Amniotic stem cell (primary cell): ENCODE measurements at places on chromosomes 11 and 22.

- no peak for DNase-seq
Observed at GRCh38 chr11:96221244-96222070, 121.5 kb downstream of the MAML2 start.

- DNase-seq: no peak
Observed at GRCh38 chr22:33561149-33561807, 359.0 kb downstream of the LARGE1 start.

DNA sequence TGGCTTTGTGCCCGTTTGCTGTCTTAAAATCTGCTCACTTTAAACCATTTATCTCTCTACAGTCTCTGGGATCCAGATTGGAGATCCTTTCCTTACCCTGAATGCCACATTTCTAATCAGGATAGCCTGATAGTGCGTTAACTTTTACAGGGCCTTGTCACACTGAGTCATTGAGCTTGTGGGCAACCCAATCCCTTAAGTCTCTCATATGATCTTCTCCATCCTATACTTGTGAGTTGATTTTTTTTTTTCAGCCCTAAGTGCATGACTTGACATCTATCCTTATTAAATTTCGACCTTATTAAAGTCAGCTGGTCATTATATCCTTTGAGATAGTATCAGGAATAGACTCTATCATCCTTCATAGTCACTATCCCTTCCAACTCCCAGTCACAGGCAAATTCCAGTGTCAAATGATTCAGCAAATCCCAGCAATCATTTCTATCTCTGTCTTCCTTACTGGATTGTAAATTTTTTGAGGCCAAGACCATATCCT lies 57.7 kb downstream of the TEAD1 start:
- DNase-seq: no peak

- DNase-seq: no peak
Observed at GRCh38 chr11:68579455-68579854, 104.9 kb upstream of the GAL start.

GRCh38 chr11:131373095-131373725 lies 2.8 kb downstream of the NTM start:
- DNase-seq: no peak

GRCh38 chr11:7520011-7520942 lies 6.5 kb downstream of the PPFIBP2 start:
- no peak for DNase-seq

DNA sequence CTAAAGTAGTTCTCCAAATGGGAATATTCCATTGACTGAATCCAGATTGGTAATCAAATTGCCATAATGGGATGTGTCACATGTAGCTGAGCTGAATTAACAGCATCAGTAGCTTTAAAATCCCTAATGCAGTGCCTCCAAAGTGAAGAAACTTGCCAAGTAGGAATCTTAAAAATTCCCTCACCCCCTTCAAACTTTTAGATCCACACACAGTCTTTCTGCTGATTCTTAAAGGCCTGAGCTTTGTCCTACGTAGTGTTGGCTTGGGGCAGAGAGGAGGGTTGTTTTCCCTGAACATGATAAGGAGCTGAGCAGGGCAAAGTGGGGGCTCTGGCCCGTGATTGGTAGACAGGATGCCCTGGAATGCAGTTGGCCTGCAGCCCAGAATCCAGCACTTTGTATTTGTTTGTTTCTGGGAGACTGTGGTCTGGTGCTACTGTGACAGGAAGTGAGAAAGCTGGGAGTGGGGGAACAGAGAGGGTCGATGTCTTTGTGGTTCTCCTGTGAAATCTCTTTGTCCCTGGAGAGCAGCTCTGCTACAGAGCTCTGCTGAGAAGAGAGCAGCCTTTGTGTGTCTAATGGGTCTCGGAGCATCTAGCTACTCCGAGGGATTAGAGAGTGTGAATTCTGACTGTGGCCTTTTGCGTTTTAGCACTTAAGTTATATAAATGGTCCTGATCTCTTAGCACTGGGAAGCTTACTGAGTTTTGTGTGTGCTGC lies 16.9 kb downstream of the CTNND1 start:
- peak; percentile 81 for DNase-seq

GRCh38 chr11:113906516-113906915 lies 1.9 kb downstream of the HTR3B start:
- DNase-seq: no peak

DNA sequence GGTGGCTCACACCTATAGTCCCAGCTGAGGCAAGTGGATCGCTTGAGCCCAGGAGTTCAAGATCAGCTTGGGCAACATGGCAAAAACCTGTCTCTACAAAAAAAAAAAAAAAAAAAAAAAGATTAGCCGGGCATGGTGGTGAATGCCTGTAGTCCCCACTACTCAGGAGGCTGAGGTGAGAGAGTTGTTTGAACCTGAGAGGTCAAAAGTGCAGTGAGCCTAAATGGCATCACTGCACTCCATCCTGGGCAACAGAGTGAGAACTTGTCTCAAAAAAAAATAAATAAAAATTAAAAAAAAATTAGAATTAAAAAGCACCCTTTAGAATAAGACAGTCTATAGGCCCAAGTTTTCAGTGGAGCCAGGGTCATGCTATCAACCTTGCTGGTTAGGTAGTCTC lies 95.5 kb downstream of the PDHX start:
- DNase-seq: no peak

- peak; percentile 25 for DNase-seq
Observed at GRCh38 chr11:4118107-4118506, 23.5 kb downstream of the RRM1 start.

- DNase-seq: no peak
Observed at GRCh38 chr22:46931414-46931813, 169.0 kb downstream of the TBC1D22A start.

GRCh38 chr11:120562806-120563425 lies 51.4 kb downstream of the GRIK4 start:
- no peak for DNase-seq

- no peak for DNase-seq
Observed at GRCh38 chr11:26348776-26349175, 16.8 kb downstream of the ANO3 start.

GRCh38 chr22:37505989-37506388 lies 13.2 kb downstream of the CARD10 start:
- no peak for DNase-seq

DNA sequence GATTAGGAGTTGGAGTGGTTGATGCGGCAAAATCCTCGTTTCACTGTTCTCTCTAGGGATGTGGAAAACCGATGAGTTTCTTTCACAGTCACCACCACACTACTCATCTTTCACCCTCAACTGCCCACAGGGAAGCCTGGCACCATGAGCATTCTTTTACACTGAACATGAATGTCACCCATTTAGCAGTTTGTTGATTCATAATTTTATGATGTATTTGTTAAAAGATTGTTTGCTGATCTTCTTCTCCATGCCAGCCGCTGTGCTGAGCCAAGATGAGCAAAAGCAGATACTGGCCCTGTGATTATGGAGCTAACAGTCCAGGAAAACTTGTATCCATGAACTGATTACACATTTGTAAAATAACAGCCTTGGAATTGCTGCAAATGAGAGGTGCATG lies 3.9 kb upstream of the SCGB1D2 start:
- no peak for DNase-seq

- peak; percentile 75 for DNase-seq
Observed at GRCh38 chr22:42179616-42180015, 49.0 kb upstream of the CYP2D6 start.

DNA sequence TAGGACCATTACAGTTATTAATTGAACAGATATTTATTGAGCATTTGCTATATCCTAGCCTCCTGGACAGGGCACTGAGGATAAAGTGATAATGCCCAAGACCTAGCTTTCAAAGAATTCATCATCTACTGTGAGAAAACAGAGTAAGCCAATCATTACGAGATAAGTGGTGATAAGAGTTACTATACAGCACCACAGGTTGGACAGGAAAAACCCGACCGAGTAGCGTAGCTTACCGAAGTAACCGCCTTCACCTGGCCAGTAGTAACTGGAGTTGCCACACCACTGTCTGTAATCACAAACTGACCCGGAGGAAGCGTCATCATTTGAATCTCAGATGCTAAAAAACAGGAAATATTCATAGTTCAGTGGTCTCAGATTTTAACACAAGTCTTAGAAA lies 10.0 kb upstream of the NFRKB start:
- no peak for DNase-seq

DNA sequence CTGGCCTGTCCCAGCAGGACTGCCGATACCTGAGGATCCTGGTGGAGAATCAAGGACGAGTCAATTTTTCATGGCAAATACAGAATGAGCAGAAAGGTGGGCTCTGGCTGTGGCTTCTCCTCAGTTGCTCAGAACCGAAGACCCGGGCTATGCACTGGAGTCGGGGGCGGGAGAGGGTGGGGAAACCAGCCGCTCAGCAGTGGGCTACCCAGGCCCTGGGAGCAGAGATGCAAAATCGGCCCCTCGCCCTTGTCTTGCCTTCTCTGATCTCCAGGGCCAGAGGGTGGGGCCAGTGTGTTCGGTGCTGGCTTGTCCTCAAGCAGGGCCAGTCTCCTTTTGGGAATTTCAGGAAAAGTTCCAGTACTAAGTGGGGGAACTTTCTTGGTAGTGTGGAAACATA lies 18.4 kb upstream of the GLB1L2 start:
- DNase-seq: no peak

DNA sequence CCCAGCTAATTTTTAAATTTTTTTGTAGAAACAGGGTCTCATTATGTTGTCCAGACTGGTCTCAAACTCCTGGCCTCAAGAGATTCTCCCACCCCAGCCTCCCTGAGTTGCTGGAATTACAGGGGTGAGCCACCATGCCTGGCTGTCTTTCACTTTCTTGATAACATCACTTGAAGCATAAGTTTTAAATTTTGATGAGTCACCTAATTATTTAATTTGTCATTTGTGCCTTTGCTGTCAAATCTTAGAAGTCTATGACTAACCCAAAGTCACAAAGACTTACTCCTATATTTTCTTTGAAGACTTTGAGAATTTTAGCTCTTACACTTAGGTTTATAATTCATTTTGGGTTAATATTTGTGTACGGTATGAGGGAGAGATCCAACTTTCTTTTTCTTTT lies 14.5 kb upstream of the MSANTD2 start:
- no peak for DNase-seq

DNA sequence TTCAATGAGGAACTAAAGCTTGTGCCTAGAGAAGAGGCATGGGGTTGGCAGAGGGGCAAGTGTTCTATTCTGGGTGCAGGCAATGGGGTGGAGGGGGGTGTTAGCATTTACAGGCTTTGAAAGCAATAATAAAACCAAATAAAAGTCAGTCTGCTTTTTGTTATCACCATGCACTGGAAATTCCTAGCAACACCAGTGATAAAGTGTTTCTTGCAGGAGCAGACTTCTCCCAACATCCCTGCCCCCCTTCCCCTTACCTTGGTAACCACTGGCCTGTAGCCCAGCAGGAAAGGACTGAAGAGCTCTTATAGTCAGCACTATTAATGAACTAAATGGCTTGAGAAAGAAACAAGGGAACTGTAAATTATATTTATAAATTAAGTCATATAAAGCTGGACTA lies 65.2 kb upstream of the SESN3 start:
- DNase-seq: no peak

- DNase-seq: no peak
Observed at GRCh38 chr11:64241491-64242374, 838 bp downstream of the FKBP2 start.

DNA sequence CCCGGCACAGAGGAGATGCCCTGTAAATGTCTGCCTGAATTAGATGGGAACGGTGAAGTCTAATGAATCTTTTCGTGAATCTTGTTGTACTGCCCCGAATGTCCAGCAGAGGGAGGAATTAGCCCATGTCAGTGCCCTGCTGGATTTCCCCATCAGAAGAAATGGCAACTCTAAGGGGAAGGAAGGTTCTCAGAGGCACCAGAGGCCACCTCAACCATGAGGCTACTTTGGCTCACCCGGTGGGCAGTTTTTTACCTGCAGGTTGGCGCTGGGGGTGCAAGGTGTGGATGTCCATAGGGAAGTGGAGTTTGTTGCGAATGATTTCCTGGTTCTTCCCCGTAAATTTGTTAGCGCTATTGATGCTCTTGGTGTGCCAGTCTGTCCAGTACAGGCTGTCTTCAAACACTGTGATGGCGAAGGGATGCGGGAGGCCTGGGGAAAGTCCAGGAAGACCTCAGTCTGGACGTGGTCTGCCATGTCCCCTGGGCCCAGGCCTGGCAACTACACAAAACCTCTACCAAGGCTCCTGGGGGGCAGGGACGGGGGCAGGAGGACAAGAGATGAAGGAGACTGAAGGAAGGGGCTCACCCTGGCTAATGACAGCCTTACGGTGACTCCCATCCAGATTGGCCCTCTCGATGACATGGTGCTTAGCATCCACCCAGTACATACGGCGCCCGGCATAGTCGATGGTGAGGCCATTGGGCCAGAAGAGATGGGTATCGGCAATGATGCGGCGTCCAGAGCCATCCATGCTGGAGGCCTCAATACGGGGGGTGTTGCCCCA lies 28.5 kb downstream of the LRP4 start:
- DNase-seq: no peak

- no peak for DNase-seq
Observed at GRCh38 chr11:103929170-103929903, 107.1 kb upstream of the DDI1 start.

DNA sequence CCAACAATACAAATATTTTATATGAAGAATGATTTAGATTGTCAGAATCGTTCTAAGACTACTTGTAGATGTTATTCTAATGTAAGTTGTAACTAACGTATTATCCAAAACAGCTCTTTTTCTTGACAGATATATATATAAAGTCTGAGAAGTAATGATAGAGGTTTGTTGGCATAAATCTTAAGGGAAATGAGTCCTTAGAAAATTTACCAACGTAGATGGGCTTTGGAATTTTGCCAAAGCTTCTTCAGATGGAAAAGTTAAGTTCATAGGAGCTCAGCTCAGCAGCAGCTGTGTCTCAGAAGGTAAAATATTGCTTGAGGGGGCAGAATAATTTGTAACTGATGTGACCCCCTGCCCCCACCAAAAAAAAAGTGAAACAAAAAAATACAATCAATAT lies 66.7 kb downstream of the BID start:
- no peak for DNase-seq

DNA sequence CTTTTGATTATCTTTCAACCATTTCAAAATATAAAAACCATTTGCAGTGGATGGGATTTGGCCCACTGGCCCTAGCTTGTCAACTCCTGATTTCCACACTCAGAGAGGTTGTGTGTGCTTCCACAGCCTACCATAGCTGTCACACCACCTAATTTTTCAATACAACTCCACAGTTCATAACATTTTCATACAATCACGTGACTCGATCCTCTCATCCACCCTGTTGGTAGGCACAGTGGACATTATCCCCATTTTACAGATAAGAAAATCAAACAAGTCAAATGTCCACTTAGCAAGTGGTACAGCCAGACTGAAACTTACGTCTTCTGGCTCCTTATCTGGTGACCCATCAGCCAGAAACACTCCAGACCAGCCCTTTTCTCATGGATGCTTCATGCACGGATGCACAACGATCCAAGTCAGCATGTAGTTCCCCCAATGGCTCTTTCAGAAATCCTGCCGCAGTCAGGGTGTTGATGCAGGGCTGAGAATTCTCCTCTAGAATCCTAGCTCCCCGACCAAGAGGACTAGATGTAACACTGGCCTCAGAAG lies 88.0 kb downstream of the ABTB2 start:
- no peak for DNase-seq

- DNase-seq: no peak
Observed at GRCh38 chr22:18999008-18999407, 62.9 kb upstream of the PRODH start.

GRCh38 chr11:104484804-104485554 lies 321.0 kb upstream of the PDGFD start:
- no peak for DNase-seq
